Heart right ventricle (tissue), 16 donors: ENCODE measurements at places on chromosomes 6 and 20. TPM values are rescaled to one million over a fixed set of nuclear protein-coding genes. Genes with fewer than 3 reads are reported as not detected.

Gene DEFB124
- not detected for total RNA-seq

Gene RALGAPA2
- total RNA-seq: 20.3 TPM

DNA sequence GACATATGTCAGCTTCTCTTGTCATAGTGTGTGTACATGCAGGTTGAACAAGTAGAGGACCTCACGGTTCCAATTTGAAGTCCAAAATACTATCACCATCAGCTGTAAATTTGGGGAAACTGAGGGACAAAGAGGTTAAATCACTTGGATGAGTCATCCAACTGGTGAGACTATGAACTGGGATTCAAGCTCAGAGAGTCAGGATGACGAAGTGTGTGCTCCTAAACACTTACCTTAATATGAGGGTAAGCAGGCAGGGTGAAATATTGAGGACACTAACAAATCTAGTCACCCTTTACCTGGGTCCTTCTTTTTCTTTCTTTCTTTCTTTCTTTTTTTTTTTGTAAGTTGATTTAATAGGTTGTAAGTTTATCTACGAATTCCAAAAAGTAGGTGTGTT, 198.3 kb downstream of the KCNQ5 start:
- no peak overlapping the region for H3K4me3 ChIP-seq
- no peaks in the 10 kb centered on the region for H3K36me3 ChIP-seq
- DNase-seq: no peak
- H3K27ac ChIP-seq: no peak overlapping the region

GRCh38 chr6:54198134-54198533, 86.9 kb downstream of the MLIP start:
- no peaks in the 10 kb centered on the region for H3K27me3 ChIP-seq
- no peak overlapping the region for H3K27ac ChIP-seq
- H3K36me3 ChIP-seq: no peaks in the 10 kb centered on the region
- no peak for DNase-seq
- no peak overlapping the region for H3K4me3 ChIP-seq

DNA sequence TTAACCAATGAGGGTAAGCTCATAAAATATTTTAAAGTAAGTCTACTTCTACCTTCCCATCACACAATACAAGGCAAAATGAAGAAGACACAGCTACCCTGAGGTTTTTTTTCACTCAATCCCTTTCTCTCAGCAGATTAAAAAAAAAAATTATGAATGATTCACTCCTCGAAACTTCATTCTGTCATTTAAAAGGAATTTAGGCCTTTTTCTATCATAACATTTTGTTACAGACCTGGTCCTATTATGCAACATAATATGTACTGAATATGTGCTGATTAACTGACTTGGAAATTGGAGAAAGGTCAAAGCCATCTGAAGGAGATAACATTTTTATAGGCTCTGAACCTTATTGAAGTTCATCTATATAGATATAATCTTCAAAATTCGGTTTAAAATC, 45.5 kb downstream of the PRL start:
- no peak overlapping the region for H3K27ac ChIP-seq
- no peak for DNase-seq
- no peaks in the 10 kb centered on the region for H3K4me1 ChIP-seq
- no peak overlapping the region for H3K4me3 ChIP-seq
- H3K36me3 ChIP-seq: no peaks in the 10 kb centered on the region

- DNase-seq: no peak
- H3K4me3 ChIP-seq: no peak overlapping the region
- no peak overlapping the region for H3K27ac ChIP-seq
- H3K4me1 ChIP-seq: no peaks in the 10 kb centered on the region
- H3K36me3 ChIP-seq: no peaks in the 10 kb centered on the region
- no peaks in the 10 kb centered on the region for H3K27me3 ChIP-seq
These were observed 86.1 kb upstream of the BACH2 start for GRCh38 chr6:90382760-90383159.

DNA sequence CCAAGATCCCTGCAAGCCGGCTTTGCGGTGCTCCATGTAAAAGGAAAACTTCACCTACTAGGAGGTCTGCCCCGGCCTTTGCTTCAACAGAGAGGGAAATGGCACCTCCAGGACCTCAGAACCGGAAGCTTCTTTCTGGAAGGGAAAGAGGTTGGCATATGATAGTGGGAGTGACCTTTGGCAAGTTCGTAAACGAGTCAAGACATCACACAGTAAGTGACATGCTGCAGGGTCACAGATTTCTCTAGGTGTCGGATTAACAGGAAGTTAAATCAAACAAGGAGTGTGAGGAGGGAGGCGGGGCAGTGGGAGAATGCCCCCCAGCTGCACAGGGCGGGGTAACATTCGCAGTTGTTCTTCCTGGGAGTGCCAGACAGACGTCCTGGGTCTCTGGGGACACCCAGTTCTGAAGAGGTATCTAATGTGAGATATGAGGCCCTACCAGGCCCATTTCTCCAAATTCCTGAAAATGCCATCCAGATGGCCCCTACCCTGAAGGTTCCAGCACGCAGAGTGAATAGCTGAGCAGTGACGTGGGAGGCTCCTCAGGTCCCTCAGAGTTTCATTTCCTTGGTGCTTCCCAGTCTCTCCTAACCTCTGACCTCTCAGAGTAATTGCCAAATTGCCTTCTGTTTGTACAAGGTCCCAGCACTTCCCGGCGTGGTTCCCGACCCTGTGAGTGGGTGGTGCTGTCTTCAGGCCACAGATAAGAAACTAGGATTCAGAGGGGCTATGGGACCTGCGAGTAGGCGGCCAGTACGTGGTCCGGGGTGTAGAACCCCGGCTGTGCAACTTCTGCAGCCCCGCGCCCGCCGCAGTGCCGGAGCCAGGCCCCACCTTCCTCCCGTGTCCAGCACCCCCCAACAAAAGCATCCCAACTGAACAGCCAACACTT, 1.9 kb downstream of the RRBP1 start:
- peak overlapping the region; percentile 97 for H3K27ac ChIP-seq
- H3K36me3 ChIP-seq: peaks cover 46% of the 10 kb centered on the region
- H3K27me3 ChIP-seq: no peaks in the 10 kb centered on the region
- DNase-seq: peak; percentile 42

DNA sequence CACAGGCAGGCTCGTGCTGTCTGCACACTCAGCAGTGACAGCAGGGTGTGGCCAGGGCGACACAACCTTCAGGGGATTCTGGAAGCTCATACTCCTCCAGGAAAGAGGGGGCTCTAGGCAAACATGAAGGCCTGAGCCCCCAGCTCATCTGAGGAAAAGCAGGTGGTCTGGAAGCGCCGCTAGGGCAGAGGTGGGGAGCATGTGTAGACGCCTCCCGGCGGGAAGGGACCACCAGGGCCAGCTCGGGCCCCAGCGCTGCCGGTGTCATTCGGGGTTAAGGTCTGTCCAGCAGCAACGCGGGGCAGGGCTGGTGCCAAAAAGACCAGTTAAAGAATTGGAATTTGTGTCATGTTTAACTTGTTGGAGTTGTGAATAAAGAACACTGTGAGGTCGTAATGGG, 39.3 kb upstream of the SYNJ2 start:
- H3K27ac ChIP-seq: no peak overlapping the region
- H3K36me3 ChIP-seq: no peaks in the 10 kb centered on the region
- no peak for DNase-seq
- H3K4me1 ChIP-seq: no peaks in the 10 kb centered on the region
- H3K4me3 ChIP-seq: no peak overlapping the region
